Fibroblast of villous mesenchyme (primary cell): ENCODE measurements at places on chromosomes 6 and 20. TPM values are rescaled to one million over a fixed set of nuclear protein-coding genes. Genes with fewer than 3 reads are reported as not detected.

SFT2D1 gene
- 20.9 and 37.1 TPM in 2 replicates for total RNA-seq

NKX2-2 gene
- total RNA-seq: not detected in 2 replicates

ANKS1A gene
- total RNA-seq: 8.7 and 12.5 TPM in 2 replicates

AGER gene
- 0.32 and 0.86 TPM in 2 replicates for total RNA-seq

BTN1A1 gene
- not detected in 2 replicates for total RNA-seq

CLVS2 gene
- not detected in 2 replicates for total RNA-seq

KIF25 gene
- under 0.01 TPM in 1 of 2 replicates, not detected in the other for total RNA-seq

PPP1R3D gene
- total RNA-seq: 6.4 and 8.2 TPM in 2 replicates

PTGIS gene
- 2.2 and 6.1 TPM in 2 replicates for total RNA-seq

SNAP91 gene
- total RNA-seq: under 0.01 TPM in 1 of 2 replicates, not detected in the other

- DNase-seq: no peak
These were observed 380.1 kb upstream of the SULF2 start for GRCh38 chr20:48165401-48165685.

GRCh38 chr6:95087394-95088097 is 489.8 kb upstream of the MANEA start:
- DNase-seq: peak; percentile 16

DNA sequence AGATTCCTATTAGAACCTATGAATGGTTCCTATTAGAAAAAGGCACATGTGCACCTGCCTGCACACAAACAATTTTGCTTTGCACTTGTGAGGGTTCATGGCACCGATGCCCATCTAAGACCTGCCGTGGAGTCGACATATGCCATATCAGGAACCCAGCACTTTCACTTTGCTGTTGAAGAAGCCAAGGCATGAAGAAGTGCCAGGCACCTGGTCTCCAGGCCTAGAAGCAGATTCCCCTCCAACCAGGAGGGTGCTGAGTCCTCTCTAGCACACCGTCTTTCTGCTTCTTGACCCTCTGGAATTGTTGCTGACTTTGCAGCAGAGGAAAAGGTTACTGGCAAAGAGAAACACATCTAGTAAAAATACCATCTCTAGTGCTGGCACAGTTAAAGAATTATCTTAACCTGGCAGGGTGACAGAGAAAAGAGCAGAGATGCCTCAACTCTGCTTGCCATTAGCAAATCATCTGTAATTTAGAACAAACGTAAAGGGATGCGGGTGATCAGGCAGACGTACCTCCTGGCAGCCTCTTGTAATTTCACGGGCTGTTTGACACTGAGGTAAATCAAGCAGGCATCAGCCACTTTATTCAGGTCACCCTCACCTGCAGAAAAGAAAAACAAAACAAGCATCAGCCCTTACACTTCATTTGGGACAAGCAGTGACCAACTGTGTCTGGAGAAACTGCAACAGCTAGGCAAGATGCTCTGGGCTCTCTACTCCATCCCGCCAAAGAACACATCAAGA is 37.2 kb downstream of the TTI1 start:
- DNase-seq: no peak

DNA sequence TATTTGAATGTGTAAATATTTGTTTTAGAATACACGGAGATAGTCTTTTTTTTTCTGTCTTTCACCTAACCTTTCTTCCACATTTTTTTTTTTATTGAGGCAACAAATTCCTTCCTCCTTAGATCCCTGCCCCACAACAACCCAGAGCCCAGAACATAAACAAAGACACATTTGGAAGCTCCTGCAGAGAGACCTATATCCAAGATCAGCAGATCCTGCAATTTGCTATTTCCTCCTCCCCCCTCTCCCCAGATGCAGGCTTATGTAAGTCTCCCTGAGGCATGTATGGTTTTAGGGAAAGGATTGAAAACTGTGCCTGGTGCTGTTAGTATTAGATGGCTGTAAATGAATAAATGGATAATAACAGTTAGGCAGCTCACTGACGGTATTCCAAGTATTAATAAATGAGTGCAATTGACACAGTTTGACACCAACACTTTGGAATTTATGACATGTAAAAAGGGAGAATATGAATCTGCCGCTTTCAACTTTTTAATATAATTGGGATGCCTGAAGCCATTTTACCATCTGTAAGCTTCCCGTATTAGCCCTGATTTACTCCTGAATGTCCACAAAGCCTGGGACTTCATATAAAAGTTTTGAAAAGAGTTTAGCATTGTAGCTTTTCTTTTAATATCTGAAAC is 608.3 kb upstream of the CITED2 start:
- peak; percentile 95 for DNase-seq

DNA sequence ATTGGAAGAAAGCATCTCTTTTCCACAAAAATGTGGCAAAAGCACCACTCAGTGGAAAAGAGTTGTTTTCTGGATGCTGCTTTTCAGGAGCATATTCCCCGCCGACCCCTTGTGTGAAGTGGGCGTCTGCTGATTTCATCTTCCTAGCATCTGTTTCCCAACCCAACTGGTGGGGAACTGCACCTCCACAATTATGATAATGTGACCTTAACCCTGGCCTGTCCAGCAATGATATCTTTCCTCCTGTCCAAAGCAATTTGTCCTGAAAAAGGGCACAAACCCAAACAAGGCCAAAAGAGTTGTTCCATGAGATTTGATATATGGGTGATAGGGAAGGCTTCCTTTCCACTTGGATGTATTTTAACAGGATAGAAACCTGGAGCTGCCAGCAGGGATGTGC is 7.3 kb upstream of the SMIM8 start:
- no peak for DNase-seq

DNA sequence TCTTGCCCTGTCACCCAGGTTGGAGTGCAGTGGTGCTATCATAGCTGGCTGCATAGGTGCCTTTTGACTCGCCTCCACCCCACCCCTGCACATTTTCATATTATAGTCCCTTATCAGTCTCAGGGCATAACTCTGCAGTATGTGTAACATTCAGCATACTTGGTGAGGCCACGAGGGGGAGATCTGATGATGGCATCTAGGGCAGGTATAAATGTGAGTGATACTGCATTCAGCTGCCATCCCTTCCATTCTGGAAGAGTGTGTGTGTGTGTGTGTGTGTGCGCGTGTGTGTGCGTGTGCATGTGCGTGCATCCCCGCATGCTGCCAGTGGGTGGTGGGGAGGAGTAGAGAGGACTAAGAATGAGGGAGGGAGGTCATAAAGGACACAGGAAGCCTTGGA is 81.4 kb downstream of the JARID2 start:
- DNase-seq: no peak

DNA sequence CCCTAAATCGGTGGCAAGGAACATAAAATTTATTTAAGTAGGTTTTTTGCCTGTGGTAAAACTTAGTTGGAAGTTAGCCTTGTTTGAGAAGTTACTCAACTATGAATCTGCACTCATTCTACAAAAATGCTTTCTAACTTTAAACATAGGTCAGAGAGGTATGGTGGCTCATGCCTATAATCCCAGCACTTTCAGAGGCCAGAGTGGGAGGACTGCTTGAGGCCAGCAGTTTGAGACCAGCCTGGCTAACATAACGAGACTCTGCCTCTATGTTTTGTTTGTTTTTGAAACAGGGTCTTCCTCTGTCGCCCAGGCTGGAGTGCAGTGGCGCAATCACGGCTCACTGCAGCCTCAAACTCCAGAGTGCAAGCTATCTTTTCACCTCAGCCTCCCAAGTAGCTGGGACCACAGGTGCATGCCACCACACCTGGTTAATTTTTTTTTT is 16.2 kb downstream of the USP49 start:
- DNase-seq: peak; percentile 76

DNA sequence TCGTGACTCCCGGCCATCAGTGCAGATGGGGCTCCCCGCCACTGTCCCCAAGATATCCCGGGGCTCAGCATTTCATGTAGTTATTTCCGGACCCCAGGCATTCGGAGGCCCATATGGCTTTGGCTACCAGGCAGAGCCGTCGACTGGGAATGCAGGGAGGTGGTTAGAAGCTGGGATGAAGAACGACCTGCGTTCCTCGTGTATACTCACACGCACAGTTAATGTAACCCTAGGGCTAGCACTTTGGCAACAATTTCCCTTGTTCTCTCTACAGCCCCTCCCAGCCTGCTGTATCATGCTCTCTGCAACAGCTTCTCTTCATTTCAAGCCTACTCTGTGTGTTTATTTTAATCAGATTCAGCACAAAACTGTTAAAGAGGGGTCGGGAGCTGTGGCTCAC is 240.4 kb downstream of the MYLK4 start:
- no peak for DNase-seq

DNA sequence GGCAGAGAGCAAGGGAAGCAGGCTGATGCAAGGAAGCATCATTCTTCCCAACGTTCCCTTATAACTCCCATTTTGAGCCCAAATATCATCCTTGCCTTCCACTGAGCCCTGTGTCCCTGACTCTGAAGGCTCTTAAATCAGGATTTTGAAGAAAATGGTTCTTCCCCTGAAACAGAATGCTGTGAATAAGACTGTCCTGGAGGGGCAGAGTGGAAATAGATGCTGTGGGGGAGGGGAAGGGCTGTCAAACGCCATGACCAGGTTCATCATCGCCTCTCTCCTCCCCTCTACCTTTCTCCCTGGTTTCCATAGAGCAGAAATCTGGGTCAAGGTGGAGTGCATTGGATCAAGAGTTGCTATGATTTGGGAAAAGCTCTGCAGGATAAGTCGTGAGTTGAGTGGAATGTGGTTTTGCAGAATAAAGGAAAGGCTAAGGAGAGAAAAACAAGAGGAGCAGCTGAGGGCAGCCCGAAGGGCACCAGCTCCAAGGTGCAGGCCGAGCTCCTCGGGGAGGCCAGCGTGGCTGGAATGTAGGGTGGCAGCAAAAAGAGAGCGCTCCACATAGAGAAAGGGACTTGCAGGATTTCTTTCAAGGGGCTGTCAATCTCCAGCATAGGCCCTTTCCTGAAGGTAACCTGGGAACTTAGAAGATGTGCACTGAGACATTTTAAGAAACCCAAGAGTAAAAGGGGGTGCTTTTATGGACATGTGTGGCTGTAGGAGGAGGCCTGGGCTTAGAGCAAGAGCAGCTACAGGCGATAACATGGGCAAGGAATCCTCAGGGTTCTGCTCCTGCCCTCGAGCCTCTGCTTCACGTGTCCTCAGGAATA is 120.8 kb upstream of the CDYL start:
- no peak for DNase-seq

- no peak for DNase-seq
These were observed 27.6 kb downstream of the NCOA5 start for GRCh38 chr20:46062151-46062550.

DNA sequence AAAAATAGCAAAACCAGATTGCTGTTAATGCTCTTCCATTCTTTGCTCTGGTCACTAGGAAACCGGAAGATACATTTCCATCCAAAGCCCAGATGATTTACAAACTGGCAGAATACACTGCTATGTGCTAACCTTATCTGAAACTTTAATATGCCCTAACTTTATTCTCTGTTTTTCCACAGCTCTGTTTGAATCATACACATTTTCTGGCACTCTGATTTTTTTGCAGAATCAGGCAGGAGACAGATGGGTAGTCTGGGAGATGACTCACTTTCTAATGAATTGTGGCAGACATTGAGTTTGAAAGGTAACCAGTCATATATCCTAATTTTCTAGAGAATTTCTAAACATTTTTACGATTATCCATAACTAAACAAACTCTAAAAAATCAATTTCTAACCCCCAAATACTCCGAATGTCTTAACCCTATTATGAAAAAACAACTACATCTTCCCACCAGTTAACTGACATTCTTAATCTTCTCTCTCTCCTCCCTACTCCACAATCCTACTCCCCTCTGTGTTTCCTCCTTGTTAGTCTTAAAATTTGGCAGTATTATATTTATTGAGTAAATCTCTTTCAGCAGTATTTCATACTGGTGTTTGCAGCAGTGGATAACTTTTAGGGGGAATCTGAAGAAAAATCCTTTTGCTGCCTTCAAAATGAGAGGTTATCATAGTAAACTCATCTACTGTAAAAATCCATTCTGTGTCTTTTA is 63.5 kb downstream of the MAN1A1 start:
- no peak for DNase-seq

DNA sequence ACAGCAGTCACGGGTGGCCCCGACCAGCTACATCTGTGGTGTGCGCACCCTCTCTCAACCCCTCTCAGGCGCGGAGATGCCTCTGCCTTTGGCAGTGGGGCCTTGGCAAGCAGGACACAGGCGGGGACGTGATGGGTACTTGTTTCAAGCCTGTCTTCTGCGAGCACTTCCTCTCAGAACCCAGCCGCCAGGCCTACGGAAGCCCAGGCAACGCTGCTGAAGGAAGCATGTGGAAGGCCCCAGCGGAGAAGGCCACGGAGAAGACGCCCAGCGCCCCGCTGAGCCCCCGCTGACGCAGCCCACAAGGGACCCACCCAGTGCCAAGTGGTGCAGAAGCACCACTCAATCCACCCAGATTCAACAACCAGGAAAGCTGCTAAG is 13.0 kb downstream of the SERPINB6 start:
- no peak for DNase-seq

GRCh38 chr6:131163886-131164285 is 28.6 kb downstream of the AKAP7 start:
- peak; percentile 11 for DNase-seq

DNA sequence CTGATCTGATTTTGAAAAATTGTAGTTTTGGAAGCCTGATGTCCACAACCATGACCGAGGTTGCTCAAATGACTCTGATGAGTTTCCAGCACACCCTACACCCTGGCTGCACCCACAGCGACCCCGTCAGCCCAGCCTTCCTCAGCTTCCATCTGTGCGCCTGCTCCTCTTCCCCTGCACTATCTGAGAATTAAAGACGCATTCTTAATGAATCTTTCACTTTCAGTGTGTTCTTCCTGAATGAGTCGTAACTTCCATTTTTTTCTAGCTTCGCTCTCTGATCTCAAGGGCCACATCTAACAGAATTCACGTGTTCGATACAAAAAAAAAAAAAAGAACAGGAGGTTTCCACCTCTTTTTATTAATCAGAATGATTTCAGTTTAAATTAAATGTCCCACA is 21.3 kb upstream of the RREB1 start:
- DNase-seq: peak; percentile 36

- DNase-seq: peak; percentile 66
These were observed 38.9 kb downstream of the BMP5 start for GRCh38 chr6:55836481-55836880.

- DNase-seq: no peak
These were observed 5.3 kb upstream of the NKX2-2 start for GRCh38 chr20:21519136-21519584.

DNA sequence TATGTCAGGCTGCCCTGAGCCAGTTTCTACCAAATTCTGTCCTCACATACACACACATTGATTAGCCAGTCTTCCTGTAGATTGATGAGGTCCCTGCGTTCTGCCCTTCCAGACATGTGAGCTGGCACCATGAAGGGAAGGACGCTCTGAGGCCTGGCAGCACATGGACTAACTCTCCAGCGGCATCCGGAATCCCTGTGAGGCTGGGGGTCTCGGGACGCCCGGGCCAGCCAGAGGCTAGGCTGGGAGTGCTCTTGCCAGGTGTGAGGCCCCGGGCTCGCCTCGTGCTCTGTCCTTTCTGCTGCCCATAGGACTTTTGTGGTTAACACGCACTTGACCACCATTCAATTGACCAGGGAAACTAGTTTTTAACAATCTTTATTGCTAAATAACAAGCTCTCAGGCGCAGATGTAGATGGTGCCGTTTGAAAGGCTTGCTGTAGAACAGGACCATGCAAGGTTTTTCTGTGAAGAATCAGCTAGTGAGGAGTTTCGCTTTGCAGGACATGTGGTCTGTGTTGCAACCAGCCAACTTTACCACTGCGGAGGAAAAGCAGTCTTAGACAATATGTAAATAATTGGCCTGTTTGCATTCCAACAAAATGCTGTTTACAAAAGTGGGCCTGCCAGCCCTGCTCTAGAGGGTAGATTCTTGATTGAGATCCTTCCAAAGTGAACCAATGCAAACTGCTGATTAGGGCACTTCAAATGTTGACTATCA is 29.3 kb downstream of the FOXF2 start:
- peak; percentile 82 for DNase-seq

- peak; percentile 98 for DNase-seq
These were observed 14.9 kb downstream of the CST3 start for GRCh38 chr20:23622839-23623343.

GRCh38 chr6:28161410-28162079 is 19.9 kb downstream of the ZKSCAN8 start:
- peak; percentile 45 for DNase-seq
